ENCODE measurements at places on chromosomes 5 and 9.

DNA sequence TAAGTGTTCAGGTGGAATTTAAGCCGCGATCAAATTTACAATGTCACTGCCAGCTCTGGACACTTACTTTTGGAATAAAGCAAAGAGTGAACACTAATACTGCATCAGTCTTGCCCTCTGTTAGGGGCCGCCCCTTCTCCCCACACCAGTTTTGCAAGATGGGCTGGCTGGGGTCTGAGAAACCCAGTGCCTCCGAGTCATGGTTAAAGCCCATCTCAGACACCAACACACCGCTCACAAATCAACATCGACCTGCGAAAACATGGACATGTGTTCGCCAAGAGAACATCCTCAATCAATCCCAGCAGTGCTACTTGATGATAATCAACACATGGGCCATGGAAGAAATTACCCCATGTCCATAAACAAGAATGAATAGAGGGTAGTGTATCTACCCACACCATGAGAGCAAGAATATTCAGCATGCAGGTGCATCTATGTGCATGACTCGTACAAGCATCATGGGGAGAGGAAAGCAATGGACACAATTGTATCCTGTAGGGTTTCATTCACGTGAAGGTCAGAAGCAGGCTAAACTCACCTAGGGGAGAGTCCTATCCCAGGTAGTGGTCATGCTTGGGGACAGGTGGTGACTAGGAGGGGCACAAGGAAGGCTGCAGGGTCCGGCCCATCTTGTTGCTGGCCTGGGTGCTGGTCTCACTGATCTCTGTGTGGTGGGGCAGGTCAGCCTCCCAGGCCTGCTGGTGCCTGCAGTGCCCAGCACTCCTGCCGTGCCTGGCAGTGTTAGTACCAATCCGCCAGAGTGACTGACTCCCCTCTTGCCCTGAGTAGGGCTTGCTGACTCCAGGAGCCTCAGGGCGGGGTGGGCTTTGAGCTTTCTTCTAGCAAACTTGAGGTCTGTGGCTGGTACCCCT is 5.0 kb downstream of the S1PR3 start:
- no peak for DNase-seq

- no peak for DNase-seq
These were observed 55.8 kb upstream of the TMC1 start for GRCh38 chr9:72465593-72465984.

DNA sequence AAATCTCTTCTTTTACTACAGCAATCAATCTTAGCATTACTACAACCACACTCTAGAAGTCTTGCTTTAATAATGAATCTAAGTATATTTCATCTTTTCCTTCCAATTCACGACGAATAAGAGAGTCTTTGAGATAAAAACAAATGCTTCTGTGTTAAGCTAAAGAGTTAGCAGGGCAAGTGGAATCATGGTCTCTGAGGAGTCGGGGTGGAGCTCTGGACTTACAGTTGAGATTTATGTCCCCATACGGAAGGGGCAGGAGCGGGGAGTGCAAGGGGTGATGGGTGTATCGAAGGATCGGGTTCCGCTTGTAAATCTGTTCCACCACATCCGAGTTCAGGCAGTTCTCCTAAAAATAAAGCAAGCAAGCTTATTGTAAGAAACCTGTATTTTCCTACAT is 59.0 kb upstream of the RETREG1 start:
- DNase-seq: no peak

- DNase-seq: peak; percentile 38
These were observed 601 bp downstream of the ERGIC1 start for GRCh38 chr5:172834415-172835289.

DNA sequence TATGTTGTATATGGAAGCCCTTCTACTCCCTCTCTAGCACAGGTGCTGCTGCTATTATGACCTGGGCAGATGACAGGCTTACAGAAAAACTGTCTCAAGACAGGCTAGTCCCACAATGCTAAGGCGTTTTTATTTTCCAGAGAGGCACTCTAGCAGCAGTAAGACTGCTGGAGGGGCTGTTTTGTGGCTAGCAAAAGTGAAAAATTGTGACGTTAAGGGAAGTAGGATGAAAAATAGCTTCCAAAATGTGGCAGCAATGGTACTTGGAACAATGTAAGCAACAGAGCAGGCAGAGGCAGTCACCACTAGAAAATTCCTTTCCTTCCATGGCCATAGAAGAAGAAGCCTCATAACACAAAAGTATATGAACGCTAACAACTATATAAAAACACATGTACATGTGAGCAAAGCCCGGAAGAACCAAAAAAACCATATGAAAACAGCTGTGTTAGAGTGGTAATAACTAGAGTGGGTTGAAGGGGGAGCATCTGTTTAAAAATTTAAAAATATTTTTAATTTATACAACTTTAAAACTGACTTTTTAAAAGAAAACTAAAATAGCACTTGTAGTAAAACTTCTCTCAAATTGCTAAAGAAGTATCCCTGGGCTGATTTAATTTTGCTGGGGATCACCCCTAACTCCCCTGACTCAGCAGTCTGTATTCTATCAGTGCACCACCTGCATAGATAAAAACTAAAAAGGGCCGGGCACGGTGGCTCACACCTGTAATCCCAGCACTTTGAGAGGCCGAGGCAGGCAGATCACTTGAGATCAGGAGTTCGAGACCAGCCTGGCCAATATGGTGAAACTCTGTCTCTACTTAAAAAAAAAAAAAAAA is 30.6 kb downstream of the CLINT1 start:
- no peak for DNase-seq

Data from EL (cell line).